ENCODE measurements at places on chromosomes 4 and X.

DNA sequence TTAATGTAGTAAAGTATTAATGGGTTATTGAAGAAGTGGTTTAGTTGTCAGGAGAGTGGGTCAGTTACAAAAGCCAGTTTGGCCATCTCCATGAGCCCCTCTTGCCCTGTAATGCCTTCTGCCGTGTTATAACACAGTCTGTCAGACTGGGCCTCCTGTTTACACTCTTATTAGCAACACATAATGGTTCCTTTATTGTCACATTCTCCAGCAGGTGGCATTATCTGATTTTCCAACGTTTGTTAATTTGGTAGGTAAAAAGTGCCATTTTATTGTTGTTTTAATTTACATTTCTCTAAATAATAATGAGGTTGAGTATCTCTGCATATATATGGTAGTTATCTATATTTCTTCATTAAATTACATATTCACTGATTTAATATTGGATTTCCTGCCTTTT lies 560.8 kb downstream of the FGF13 start:
- H3K4me1 ChIP-seq: no peaks in the 10 kb centered on the region
- DNase-seq: peak; percentile 3
- no peaks in the 10 kb centered on the region for H3K36me3 ChIP-seq
- no peak overlapping the region for H3K4me3 ChIP-seq

DNA sequence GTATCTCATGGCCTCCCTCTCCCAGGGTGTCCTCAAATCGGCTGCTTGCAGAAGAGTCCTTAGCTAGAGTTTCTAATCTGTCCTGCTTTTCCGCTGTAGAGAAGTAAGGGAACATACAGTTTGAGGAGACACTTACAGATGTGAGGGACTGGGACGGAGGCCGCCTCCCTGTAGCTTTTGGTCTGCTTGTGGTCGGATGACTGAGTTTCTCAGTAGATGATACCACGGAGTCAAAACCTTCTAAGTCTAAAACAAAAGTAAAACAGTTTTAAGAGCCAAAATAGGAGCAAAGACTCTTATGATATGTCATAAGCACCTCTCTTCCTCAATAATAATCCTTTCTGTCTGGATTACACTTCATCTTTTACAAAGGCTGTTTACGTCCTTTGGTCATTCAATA lies 34.5 kb upstream of the MAP3K15 start:
- no peaks in the 10 kb centered on the region for H3K4me1 ChIP-seq
- H3K36me3 ChIP-seq: no peaks in the 10 kb centered on the region
- H3K27me3 ChIP-seq: no peaks in the 10 kb centered on the region
- DNase-seq: no peak

- H3K4me1 ChIP-seq: peaks cover 5% of the 10 kb centered on the region
- no peaks in the 10 kb centered on the region for H3K36me3 ChIP-seq
- H3K27me3 ChIP-seq: no peaks in the 10 kb centered on the region
Observed at GRCh38 chrX:107565015-107565414, 63.3 kb upstream of the PRPS1 start.

- peak overlapping the region; percentile 6 for H3K4me3 ChIP-seq
- peaks cover 11% of the 10 kb centered on the region for H3K4me1 ChIP-seq
- peak; percentile 68 for DNase-seq
- no peak overlapping the region for H3K27ac ChIP-seq
Observed at GRCh38 chr4:5710065-5710960, 688 bp upstream of the EVC start.

DNA sequence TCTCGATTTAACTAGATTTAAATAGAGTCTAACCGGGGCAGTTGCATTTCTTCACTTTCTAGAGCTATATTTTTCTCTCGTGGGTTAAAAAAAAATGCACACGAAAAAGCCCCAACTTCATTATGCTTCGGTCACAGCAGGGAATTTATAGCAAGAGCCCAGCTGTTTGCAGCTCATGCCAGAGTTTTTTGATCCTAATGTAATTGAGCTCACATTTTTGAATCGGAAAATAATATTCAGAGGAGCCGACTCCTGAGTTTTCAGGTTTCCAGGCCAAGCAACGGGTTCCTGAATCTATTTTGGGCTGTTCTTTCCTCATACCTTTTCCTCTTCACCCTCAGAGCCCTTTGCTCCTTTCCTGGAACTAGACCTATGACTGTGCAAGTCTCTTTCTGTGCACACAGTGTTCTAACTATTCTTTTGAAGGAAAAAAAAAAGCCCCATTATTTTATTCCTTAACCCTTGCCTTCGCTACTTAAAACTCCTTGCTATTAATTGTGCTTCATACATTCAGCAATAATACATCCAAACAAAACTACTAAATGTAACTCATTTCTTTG lies 27.5 kb upstream of the ESX1 start:
- no peak overlapping the region for H3K27ac ChIP-seq
- H3K27me3 ChIP-seq: no peaks in the 10 kb centered on the region
- no peak for DNase-seq

DNA sequence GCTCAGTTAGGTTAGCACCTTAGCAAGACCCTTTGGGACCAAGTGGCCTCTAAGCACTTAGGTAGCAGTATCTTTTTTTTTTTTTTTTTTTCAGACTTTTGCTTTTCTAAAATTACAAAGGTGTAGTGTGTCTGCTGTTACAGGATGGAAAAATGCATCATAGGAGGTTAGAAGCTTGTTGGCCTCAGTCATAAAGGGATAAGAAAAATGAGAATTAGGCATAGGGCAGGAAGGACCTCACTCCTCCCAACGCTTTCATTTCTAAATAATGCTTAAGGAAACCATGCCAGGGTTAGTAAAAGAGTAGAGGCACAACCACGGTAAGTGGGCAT lies 148.4 kb upstream of the PLAC1 start:
- no peaks in the 10 kb centered on the region for H3K27me3 ChIP-seq
- no peak for DNase-seq

GRCh38 chrX:72021975-72022374 lies 109.7 kb downstream of the RTL5 start:
- H3K4me1 ChIP-seq: no peaks in the 10 kb centered on the region
- H3K27ac ChIP-seq: no peak overlapping the region
- DNase-seq: peak; percentile 50
- H3K27me3 ChIP-seq: no peaks in the 10 kb centered on the region

DNA sequence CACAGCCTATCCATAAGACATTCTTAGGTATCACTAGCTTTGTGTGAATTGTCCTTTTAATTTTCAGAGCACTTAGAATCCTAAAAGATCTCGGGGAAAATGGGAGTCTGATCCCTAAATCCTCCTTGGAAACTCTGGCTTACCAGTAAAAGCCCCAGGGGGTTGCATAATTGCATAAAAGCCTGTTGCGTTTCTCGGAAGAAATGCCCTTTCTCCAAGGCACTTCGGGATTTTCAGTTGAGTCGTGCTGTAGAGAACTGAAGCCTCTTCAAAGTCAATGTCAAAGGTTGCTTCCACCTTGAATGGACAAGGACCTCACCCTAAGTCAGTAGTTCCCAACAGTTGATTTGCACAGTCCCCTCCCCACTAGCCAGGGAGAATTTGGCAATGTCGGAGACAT lies 20.8 kb downstream of the FAM184B start:
- no peaks in the 10 kb centered on the region for H3K4me1 ChIP-seq
- H3K4me3 ChIP-seq: no peak overlapping the region
- no peak overlapping the region for H3K27ac ChIP-seq
- H3K36me3 ChIP-seq: no peaks in the 10 kb centered on the region

DNA sequence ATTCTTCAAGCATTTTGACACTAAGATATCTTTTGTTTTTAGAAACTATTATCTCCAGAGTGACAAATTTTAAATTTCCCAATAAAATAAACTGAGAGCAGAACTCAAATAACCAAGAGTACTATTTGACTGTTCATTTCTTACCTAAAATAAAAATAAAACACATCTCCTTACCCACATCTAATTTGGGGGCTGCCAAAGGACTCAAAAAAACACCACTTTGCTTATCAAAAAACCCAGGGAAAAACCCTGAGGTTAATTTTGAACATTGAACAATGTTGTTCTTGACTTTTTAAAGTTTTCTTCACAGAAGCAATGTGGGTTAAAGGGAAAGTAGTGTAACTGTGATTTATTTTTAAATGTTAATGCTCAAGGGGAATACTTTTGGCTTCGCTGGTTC lies 243.0 kb upstream of the HHIP start:
- no peak for DNase-seq
- H3K27ac ChIP-seq: no peak overlapping the region
- no peaks in the 10 kb centered on the region for H3K27me3 ChIP-seq
- no peaks in the 10 kb centered on the region for H3K36me3 ChIP-seq

- H3K36me3 ChIP-seq: no peaks in the 10 kb centered on the region
- H3K27ac ChIP-seq: no peak overlapping the region
- no peak overlapping the region for H3K4me3 ChIP-seq
- H3K4me1 ChIP-seq: no peaks in the 10 kb centered on the region
Observed at GRCh38 chr4:75040703-75041102, 107.8 kb downstream of the PARM1 start.

- H3K4me3 ChIP-seq: no peak overlapping the region
- H3K4me1 ChIP-seq: no peaks in the 10 kb centered on the region
- H3K36me3 ChIP-seq: no peaks in the 10 kb centered on the region
- H3K27me3 ChIP-seq: no peaks in the 10 kb centered on the region
- no peak overlapping the region for H3K27ac ChIP-seq
- no peak for DNase-seq
Observed at GRCh38 chrX:128929271-128930057, 593.8 kb downstream of the SMARCA1 start.

DNA sequence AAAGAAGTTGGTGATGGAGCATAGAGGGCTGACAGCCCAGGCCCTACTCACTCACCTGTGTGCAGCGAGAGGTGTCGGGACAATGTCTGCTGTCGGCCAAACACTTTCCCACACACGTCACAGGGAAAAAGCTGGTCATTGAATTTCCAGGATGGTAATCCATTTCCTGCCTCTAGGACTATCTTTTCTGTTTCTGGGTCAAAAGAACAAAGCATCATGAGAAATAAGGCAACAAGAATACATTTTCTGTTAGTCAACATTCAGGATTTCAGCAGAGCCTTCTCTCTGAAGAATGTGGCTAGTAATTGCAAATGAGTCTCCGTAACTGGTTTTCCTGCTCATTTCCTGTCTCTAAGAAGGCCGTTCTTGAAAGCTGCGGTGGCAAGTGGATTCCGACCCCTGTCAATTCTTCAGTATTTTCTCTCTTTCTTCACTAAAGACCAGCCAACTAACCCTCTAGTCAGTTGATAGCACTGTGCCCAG lies 99.4 kb downstream of the C4orf51 start:
- H3K27me3 ChIP-seq: no peaks in the 10 kb centered on the region
- DNase-seq: peak; percentile 89
- no peak overlapping the region for H3K4me3 ChIP-seq
- H3K4me1 ChIP-seq: no peaks in the 10 kb centered on the region
- H3K36me3 ChIP-seq: no peaks in the 10 kb centered on the region
- peak overlapping the region; percentile 65 for H3K27ac ChIP-seq

- H3K27ac ChIP-seq: no peak overlapping the region
- no peaks in the 10 kb centered on the region for H3K27me3 ChIP-seq
- H3K4me3 ChIP-seq: no peak overlapping the region
- H3K36me3 ChIP-seq: no peaks in the 10 kb centered on the region
- DNase-seq: no peak
Observed at GRCh38 chrX:105315248-105315647, 94.8 kb upstream of the TEX13A start.

DNA sequence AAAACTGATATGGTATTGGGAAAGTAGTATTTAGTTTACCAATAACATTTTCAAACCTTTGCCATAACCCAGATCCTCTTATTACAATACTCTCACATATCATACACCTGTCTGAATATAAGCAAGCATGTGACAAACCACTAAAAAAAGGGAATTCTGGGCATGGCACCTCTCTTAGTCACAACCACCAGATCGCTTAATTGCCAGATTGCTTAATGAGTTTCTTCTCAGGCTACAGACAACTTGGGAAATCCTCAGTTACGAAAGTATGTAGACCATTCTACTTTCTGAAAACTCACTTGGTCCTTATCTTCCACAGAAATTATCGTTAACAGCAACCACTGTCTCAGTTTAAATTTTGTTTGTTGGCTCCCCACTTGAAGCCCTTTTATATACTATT lies 2.1 kb downstream of the NAF1 start:
- no peak overlapping the region for H3K27ac ChIP-seq
- no peak for DNase-seq
- no peak overlapping the region for H3K4me3 ChIP-seq

GRCh38 chr4:36323816-36324419 lies 42.5 kb downstream of the DTHD1 start:
- H3K4me1 ChIP-seq: no peaks in the 10 kb centered on the region
- H3K27me3 ChIP-seq: no peaks in the 10 kb centered on the region
- H3K36me3 ChIP-seq: no peaks in the 10 kb centered on the region
- no peak overlapping the region for H3K27ac ChIP-seq
- H3K4me3 ChIP-seq: no peak overlapping the region

- H3K27me3 ChIP-seq: peaks cover 2% of the 10 kb centered on the region
- no peak for DNase-seq
- H3K4me3 ChIP-seq: no peak overlapping the region
- H3K27ac ChIP-seq: no peak overlapping the region
- H3K4me1 ChIP-seq: no peaks in the 10 kb centered on the region
Observed at GRCh38 chr4:145535202-145535601, 53.5 kb downstream of the SMAD1 start.

DNA sequence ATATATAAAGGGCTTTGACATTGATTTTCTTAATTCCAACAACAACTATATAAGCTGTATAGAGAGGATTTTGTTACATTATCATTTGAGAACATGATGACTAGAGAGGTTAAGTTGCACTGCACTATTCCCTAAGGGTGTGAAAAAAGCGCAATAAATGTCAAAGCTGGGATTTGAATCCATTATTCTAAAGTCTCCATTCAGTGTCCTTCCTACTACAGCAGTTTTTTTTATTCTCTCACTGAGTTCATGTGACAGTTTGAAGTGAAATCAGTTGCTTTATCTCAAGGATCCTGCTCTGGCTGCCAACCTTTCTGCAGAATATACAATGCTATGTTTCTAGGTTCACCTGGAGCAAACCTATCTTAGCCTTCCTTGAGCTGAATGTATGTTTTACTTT lies 177.5 kb downstream of the ANKRD50 start:
- H3K36me3 ChIP-seq: no peaks in the 10 kb centered on the region
- no peaks in the 10 kb centered on the region for H3K27me3 ChIP-seq
- no peaks in the 10 kb centered on the region for H3K4me1 ChIP-seq
- H3K27ac ChIP-seq: no peak overlapping the region

DNA sequence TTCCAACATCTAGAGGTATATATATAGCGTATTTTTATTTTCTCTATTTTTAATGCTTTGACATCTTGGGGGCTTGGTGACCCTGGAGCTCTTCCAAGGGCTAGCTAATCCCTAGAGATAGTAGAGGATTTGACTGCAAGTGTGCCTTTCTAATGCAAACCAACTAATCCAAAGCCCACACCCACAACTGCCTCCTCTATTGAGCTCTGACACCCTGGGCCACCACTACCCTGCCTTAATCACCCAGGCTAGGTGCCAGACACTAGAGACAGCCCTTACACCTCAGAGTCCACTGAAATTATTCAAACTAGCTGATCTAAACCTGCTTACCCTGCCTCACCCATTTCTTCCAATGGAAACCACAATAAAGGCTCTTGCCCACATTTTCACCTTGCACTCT lies 69.6 kb upstream of the ATXN3L start:
- peak; percentile 25 for DNase-seq
- H3K27ac ChIP-seq: no peak overlapping the region
- no peaks in the 10 kb centered on the region for H3K4me1 ChIP-seq
- no peaks in the 10 kb centered on the region for H3K27me3 ChIP-seq

GRCh38 chrX:47200385-47201150 lies 6.9 kb downstream of the UBA1 start:
- peaks cover 10% of the 10 kb centered on the region for H3K4me1 ChIP-seq
- DNase-seq: peak; percentile 65
- H3K27ac ChIP-seq: no peak overlapping the region
- no peak overlapping the region for H3K4me3 ChIP-seq
- H3K27me3 ChIP-seq: no peaks in the 10 kb centered on the region
- peaks cover 21% of the 10 kb centered on the region for H3K36me3 ChIP-seq

GRCh38 chr4:57190601-57191481 lies 80.7 kb upstream of the IGFBP7 start:
- H3K27ac ChIP-seq: peak overlapping the region; percentile 67
- H3K36me3 ChIP-seq: no peaks in the 10 kb centered on the region
- peaks cover 17% of the 10 kb centered on the region for H3K4me1 ChIP-seq
- peak; percentile 84 for DNase-seq

All from mesendoderm (in vitro differentiated cells).